ENCODE measurements at places on chromosomes 16 and 17. TPM values are rescaled to one million over a fixed set of nuclear protein-coding genes. Genes with fewer than 3 reads are reported as not detected.
A peak's percentile ranks its signal among the peaks of the same experiment; 100 is the strongest.

- no peaks in the 10 kb centered on the region for H3K27me3 ChIP-seq
- DNase-seq: no peak
Observed at GRCh38 chr17:2122641-2123302, 67.9 kb downstream of the HIC1 start.

Gene OR1F1
- not detected for total RNA-seq

Gene CTRB2
- total RNA-seq: not detected

Gene TMED6
- 0.80 TPM for total RNA-seq

Gene USH1G
- not detected for total RNA-seq

DNA sequence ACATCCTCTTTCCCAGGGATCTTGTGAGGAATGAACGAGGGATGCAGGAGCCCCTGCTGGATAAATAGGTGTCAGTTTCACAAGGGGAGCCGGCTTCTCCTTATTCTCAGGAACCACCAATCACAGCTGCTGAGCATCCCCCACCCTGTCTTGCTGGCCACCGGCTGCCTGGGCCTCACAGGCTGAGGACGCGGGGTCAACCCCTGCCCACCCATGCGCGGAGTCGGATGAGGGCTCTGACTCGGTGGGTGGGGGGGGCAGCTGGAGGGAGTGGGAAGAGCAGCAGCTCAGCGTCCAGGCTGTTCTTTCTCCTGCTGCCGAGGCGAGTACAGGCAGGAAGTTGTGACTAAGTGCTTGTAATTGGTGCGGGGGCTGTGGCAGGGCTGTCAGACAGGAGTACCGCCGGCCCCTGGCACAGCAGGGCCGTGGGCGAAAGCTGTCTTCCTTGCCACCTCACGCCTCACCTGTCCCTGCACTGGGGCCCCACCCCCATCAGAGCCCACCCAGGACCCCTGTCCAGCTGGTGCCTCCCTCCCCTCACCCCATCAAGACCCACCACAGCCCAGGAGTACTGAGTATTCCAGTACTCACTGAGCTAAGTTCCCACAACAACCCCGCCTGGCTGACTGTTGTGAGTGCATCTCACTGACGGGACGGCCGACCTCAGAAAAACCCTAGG is 11.0 kb upstream of the DPEP1 start:
- peak; percentile 32 for DNase-seq
- H3K36me3 ChIP-seq: no peaks in the 10 kb centered on the region
- no peak overlapping the region for H3K27ac ChIP-seq
- H3K4me1 ChIP-seq: peaks cover 11% of the 10 kb centered on the region
- no peak overlapping the region for H3K4me3 ChIP-seq

DNA sequence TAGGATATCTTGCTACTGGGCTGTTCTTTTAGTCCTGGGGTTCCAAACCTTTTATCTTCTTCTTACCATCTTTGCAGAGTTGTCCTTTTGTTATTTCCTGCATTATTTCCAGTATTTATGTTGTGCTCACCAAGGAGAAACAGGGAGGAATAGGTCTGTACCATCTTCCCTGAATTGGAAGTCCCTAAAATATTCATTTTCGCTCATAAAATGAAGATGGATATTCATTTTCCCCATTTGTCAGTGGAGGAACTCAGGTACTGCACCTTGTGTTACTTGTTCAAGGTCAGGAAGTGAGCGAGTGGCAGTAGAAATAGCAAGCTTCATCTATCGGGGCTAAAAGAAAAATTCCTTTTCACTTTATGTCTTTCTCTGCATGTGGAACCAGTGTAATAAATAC is 989.7 kb downstream of the CDH11 start:
- no peak overlapping the region for H3K27ac ChIP-seq
- H3K4me3 ChIP-seq: no peak overlapping the region
- H3K36me3 ChIP-seq: no peaks in the 10 kb centered on the region
- DNase-seq: no peak

DNA sequence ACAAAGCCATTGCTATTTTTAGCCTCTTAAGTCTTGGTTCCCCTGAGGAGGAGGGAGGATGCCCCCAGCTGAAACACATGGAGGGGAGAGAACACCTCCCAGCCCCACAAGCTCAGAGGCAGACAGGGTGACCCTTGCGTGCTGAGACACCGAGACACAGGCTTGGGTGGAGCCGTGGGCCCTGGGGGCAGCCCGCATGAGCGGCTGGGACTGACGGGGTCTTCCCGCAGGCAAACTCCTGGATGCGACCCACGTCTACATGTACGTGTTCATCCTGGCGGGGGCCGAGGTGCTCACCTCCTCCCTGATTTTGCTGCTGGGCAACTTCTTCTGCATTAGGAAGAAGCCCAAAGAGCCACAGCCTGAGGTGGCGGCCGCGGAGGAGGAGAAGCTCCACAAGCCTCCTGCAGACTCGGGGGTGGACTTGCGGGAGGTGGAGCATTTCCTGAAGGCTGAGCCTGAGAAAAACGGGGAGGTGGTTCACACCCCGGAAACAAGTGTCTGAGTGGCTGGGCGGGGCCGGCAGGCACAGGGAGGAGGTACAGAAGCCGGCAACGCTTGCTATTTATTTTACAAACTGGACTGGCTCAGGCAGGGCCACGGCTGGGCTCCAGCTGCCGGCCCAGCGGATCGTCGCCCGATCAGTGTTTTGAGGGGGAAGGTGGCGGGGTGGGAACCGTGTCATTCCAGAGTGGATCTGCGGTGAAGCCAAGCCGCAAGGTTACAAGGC is 9.8 kb downstream of the SLC16A3 start:
- peaks cover 10% of the 10 kb centered on the region for H3K36me3 ChIP-seq
- H3K27me3 ChIP-seq: no peaks in the 10 kb centered on the region
- peak; percentile 65 for DNase-seq
- peak overlapping the region; percentile 59 for H3K27ac ChIP-seq

DNA sequence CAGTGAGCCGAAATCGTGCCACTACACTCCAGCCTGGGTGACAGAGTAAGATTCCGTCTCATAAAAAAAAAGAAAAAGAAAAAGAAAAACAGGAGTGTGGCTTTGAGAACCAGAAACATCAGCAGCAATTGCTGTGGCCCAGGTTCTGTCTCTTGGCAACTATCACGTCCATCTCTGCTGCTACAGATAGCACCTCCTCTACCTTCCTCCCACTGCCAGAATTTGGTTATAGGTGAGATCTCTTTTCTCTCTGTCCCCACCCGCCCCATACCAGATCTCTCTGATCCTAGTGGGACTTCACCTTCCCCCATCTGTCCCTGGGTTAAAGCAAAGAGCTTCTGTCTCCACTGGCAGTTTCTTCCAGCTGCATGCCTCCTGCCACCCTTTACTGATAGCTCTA is 3.1 kb downstream of the TLCD2 start:
- H3K4me1 ChIP-seq: peaks cover 5% of the 10 kb centered on the region
- no peak overlapping the region for H3K27ac ChIP-seq
- DNase-seq: peak; percentile 39
- H3K27me3 ChIP-seq: peaks cover 2% of the 10 kb centered on the region

Gene GAS2L2
- not detected for total RNA-seq

DNA sequence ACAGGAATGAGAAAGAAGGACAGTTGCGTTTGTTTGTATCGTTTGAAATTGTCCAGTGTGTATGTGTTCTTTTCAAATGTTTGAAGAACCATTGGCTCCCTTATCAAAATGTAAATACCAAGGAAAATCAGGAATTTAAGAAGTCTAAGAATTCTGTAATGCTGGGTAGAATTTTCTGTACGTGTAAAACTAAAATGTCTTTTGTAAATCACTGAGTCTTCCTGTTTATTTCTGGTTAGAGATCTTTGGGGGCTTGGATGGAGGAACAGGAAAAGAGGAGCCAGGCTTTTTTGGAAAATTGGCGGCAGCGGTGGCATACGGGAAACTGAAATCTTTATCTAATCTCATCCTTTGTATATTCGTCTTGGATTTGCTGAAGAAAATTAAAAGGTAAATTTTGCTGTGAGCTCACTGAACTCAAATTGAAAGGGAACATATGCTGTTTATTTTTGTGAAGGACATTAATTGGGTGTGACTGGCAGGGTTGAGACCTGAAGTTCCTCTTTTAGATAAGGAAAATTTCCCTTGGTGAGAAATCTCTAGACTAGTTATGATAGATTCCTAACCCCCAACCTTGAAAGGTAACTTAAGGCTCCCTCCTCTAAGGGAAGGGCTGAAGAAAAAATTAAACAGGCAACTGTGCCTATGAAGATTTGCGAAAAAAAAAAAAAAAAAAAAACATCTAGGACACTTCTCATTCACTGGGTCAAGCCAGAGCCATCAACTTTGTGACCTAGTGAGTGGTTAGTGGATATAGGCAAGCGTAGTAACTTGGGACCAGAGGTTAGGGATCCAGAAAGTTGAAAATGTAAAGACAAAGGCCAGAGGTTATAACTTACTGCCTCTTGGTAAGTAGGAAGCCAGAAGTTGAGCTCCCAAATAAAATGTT is 10.8 kb downstream of the TAT start:
- H3K4me1 ChIP-seq: peaks cover 10% of the 10 kb centered on the region
- H3K27me3 ChIP-seq: no peaks in the 10 kb centered on the region
- peak overlapping the region; percentile 67 for H3K4me3 ChIP-seq
- H3K27ac ChIP-seq: no peak overlapping the region
- no peak for DNase-seq

Gene PCGF2
- 0.72 TPM for total RNA-seq

Gene CD300LB
- not detected for total RNA-seq

DNA sequence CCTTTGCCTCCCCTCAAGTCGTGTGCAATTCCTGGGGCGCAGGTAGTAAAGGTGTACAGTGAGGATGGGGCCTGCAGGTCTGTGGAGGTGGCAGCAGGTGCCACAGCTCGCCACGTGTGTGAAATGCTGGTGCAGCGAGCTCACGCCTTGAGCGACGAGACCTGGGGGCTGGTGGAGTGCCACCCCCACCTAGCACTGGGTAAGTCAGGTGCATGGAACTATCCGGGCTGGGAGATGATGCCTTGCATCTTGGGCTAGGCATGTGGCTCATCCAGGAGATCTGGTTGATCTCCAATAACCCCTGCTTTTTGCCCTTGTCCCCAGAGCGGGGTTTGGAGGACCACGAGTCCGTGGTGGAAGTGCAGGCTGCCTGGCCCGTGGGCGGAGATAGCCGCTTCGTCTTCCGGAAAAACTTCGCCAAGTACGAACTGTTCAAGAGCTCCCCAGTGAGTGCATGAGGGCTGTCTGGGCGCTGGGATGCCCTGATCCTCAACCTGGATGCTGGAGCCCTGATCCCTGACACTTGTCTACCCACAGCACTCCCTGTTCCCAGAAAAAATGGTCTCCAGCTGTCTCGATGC is 5.2 kb downstream of the GRB7 start:
- no peaks in the 10 kb centered on the region for H3K36me3 ChIP-seq
- no peaks in the 10 kb centered on the region for H3K4me1 ChIP-seq
- H3K27me3 ChIP-seq: no peaks in the 10 kb centered on the region
- DNase-seq: no peak

- H3K27ac ChIP-seq: peak overlapping the region; percentile 98
- no peaks in the 10 kb centered on the region for H3K27me3 ChIP-seq
- H3K36me3 ChIP-seq: no peaks in the 10 kb centered on the region
Observed at GRCh38 chr16:4426021-4426684, 485 bp downstream of the DNAJA3 start.

GRCh38 chr16:77663711-77664110 is 58.6 kb upstream of the NUDT7 start:
- no peak overlapping the region for H3K4me3 ChIP-seq
- H3K4me1 ChIP-seq: no peaks in the 10 kb centered on the region
- H3K36me3 ChIP-seq: no peaks in the 10 kb centered on the region
- no peak overlapping the region for H3K27ac ChIP-seq

DNA sequence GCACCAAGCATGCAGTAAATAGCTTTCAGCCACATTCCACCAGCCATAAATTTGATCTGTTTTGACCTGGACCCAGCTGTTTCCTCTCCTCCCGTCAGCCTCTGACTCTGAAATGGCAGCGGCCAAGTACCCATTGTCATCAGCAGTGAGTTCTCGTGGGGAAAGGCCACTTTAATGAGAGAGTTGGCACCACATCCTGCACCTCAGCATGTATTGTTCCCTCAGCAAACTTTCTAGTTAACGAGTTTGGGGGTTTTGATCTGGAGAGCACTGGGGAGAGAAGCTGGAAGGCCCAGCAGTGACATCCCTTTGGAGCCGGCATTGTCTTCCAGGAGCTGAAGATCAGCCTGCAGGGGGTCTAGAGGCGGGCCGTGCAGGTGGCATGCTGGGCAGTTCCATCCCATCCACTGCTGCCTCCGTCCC is 84.9 kb downstream of the RPA1 start:
- H3K4me3 ChIP-seq: no peak overlapping the region
- H3K27ac ChIP-seq: no peak overlapping the region
- DNase-seq: no peak
- H3K27me3 ChIP-seq: peaks cover 12% of the 10 kb centered on the region
- no peaks in the 10 kb centered on the region for H3K36me3 ChIP-seq

GRCh38 chr17:13485327-13485726 is 116.4 kb downstream of the HS3ST3A1 start:
- H3K4me1 ChIP-seq: no peaks in the 10 kb centered on the region
- H3K27me3 ChIP-seq: no peaks in the 10 kb centered on the region
- H3K4me3 ChIP-seq: no peak overlapping the region
- no peak for DNase-seq
- H3K36me3 ChIP-seq: no peaks in the 10 kb centered on the region

GRCh38 chr17:6179017-6179416 is 108.8 kb downstream of the WSCD1 start:
- H3K4me3 ChIP-seq: no peak overlapping the region
- no peaks in the 10 kb centered on the region for H3K36me3 ChIP-seq
- DNase-seq: no peak
- H3K27me3 ChIP-seq: no peaks in the 10 kb centered on the region
- no peak overlapping the region for H3K27ac ChIP-seq

Gene GLG1
- 52.3 TPM for total RNA-seq

DNA sequence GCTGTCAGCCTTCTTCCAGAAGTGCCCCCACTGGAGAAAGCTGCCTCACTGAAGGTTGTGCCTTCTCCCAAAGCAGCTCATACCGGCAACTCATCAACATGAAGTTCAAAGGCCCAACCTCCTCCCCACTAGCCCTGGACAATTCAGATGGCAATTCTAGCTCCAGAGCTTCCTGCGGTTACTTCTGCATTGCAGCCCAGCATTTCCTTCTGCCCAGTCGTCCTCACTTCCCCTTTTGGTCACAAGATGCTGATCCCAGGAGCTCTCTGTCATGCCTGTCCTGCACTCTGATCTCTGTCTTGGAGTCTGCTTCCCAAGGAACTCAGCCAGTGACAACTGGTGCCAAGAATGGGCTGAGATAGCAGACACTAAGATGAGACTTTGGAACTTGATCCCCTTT is 178.2 kb upstream of the SOX9 start:
- H3K27me3 ChIP-seq: no peaks in the 10 kb centered on the region
- DNase-seq: no peak
- H3K4me3 ChIP-seq: no peak overlapping the region

Gene SERPINF2
- 0.13 TPM for total RNA-seq

Gene RDM1
- total RNA-seq: 3.1 TPM

DNA sequence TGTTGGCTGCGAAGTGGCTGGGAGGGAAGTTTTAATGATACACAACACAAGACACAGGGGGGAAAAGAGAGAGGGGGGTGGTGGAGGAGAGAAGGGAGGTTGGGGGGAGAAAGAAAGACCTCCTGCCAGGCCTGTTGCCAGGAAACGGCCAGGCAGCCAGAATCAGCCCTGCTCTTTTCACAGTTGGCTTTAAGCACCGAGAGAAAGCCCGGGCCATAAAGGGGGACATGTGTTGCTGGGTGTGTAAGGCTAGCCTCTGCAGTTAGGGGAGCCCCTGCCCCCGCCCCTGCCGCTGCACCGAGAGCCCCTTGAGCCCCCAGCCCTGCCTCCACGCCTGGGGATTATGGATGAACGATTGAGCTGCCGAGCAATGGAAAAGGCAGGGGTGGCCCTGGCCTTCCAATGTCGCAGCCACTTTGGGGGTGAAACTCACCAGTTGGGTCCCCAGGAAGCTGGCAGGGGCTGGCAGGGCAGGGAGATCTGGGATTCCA is 13.9 kb upstream of the WNT3 start:
- no peak overlapping the region for H3K27ac ChIP-seq
- H3K27me3 ChIP-seq: no peaks in the 10 kb centered on the region
- no peak overlapping the region for H3K4me3 ChIP-seq

GRCh38 chr16:57479976-57480753 is 6.1 kb downstream of the DOK4 start:
- H3K4me3 ChIP-seq: no peak overlapping the region
- peaks cover 17% of the 10 kb centered on the region for H3K4me1 ChIP-seq
- no peak for DNase-seq
- no peaks in the 10 kb centered on the region for H3K36me3 ChIP-seq
- H3K27me3 ChIP-seq: no peaks in the 10 kb centered on the region

Data from CD8-positive, alpha-beta memory T cell (primary cell).